Panc1 (cell line): ENCODE measurements at places on chromosomes 7 and 10.
A peak's percentile ranks its signal among the peaks of the same experiment; 100 is the strongest.

- no peak for DNase-seq
These were observed 1066.2 kb downstream of the LRMDA start for GRCh38 chr10:76497666-76498065.

GRCh38 chr10:88545359-88545758, 37.8 kb downstream of the RNLS start:
- DNase-seq: no peak

GRCh38 chr10:94281654-94282053, 81.1 kb downstream of the NOC3L start:
- DNase-seq: no peak

GRCh38 chr10:34319197-34319846, 495.8 kb downstream of the PARD3 start:
- DNase-seq: no peak

DNA sequence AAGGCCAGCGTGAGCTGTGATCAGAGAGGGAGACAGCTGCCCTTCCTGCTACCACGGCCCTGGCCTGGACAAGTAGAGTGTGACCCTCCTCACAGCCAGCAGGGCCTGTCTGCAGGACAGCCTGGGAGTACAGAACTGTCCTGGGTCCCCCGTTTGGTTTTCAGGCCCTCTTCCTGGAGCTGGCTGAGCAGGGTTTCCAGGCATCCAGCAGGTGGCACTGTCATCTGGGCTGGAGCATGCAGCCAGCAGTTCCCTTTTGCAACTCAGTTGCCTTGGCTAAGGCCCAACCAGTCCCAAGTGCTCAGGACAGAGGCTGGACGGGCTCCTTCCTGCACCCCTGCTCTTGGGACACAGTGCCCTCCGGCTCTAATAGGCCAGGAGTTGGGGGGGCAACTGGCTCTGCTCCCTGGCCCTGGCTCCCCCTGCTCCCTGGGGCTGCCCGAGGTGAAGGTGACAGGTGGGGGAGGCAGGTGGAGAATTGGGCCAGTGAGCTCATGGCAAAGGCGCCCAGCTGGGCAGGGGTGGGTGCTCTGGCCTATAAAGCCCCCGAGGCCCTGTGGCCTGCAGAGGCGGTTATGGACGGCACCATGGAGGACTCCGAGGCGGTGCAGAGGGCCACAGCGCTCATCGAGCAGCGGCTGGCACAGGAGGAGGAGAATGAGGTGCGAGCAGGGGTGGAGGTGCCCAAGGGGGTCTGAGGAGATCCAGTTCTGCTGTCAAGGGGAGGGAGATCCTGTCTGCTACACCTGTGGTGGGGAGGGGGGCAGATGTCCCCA, at the start of gene ANKRD2:
TSS of gene ANKRD2 (plus strand) at position 566 of the 776 bp plus-strand sequence. CDS start at position 576, 10 bp downstream.
- peak; percentile 53 for DNase-seq

DNA sequence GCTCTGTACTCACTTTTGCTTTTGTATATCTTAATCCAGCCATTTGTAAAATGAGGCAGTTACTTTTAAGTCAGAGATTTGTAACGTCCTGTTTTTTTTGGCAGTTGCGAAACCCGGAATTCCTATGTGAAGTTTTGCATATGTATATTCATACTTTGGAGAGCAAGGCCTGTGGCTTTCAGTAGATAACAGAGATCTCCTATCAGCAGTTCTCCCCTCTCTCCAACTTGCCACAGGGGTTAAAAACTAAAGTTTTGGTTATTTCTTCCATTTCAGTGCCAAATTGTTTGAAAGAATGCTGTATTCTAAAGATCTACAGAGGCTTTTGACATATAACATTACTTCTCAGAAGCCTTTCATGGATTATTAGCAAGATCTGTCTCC, 102.4 kb downstream of the EXOC4 start:
- DNase-seq: no peak

DNA sequence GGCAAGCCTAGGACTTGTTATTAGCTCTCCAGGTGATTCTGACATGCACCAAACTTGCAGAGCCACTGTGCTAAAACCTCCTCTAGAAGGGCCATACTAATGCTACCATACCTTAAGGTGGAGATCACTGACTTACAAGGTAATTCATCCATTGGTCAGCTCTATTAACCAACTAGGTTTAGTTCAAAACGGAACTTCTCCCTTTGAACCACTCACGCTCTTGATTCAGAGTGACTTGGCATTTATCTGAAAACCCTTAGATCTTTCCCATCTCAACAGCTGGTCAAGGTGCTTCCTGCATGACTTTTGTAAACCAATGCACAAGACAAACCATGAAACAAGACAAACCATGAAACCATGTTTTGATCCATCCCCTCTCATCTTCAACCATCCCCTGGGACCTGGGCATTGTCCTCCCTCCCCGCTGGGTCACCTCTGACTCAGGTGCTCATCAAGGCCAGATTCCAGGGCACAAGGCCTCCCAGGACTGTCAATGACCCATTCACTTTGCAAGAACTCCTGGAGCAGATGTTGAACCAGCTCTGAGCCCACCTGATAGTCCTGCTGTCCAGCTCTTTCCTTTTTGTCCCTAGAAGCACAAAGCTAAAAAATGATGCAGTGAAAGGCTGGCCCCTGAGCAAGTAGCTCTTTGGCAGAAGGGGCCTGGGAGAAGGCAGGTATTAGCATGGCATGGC, 18.8 kb downstream of the IMPDH1 start:
- DNase-seq: no peak

DNA sequence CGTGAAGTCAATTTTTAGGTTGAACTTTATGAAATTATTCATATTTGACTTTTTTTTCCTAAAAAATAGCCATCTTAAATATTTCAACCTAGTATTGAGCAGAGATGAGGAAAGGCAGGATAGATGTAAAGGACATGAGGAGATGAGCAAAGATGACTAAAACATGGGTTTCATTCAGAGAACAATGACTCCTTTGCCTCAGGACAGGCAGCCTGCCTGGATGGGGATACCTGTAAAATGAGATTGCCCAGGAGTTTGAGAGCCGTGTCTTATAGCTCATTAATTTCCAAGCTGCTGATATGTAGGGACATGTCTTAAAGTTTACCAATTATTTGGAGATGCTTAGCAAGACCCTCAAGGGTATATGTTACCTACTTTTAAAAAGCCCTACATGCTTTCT, 243.8 kb upstream of the MDFIC start:
- DNase-seq: no peak

GRCh38 chr7:138237995-138238394, 161.7 kb downstream of the AKR1D1 start:
- no peak for DNase-seq

- no peak for DNase-seq
These were observed 515.9 kb downstream of the PARD3 start for GRCh38 chr10:34299105-34299611.

DNA sequence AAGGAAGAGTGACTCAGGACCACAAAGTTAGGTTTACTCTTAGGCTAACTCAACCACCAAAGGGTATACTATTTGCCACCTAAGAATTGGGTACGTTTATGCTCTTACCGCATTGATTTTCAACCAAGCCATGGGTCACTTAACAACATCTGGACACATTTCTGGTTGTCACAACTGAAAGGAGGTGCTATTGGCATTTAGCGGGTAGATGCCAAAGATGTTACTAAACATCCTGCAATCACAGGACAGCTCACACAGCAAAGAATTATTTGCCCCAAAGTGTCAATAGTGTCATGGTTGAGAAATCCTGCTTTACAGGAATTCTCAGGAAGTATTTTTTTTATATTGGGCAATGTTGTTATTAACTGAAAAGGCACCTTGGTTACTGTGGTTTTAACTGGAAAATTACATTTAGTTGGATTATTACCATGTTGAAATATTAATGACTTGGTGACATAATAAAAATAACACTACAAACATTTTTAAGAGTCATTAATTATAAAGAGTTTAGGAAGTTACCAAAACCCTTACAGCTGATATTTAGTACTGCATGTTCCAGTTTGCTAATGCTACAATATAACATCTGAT, 185.0 kb upstream of the TMEM196 start:
- peak; percentile 59 for DNase-seq

DNA sequence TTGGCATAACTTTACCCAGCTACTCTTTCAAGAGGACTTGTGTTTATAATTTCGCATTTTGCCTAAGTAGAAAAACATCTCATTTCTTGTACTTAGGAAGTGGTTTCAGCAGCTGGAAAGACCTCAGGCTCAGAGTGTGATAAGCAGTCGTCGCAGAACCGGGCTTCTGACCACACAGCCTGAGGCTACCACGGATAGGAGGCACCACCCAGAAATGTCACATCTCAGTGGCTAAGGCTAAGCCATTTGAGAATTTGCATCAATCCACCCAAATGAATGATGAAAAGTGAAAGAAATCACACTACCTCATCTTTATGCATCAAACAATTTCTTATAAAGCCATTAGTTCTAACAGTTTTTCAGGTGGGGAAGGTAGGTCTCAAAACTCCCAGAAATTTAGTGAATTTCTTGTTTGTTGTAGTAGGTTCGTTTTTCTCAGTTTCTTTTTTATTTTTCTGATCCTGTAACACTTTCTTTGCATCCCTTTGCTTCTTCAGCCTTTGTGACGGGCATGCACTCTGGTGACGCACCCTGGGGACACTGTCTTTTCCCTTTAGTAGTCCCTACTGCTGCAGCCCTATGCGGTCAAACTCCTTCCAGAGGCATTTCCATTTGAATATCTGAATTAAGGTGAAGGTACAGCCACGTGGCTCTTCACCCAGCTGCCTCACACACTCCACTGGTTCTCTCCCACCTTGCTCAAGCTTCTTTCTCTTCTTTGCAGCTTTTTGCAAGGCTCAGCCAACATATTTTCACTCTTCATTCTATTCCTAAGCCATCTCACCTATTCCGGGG, 68.5 kb downstream of the MAP3K8 start:
- DNase-seq: no peak

- no peak for DNase-seq
These were observed 22.9 kb upstream of the ELFN1 start for GRCh38 chr7:1646957-1647891.

GRCh38 chr10:131245475-131246059, 66.0 kb downstream of the TCERG1L start:
- DNase-seq: no peak

DNA sequence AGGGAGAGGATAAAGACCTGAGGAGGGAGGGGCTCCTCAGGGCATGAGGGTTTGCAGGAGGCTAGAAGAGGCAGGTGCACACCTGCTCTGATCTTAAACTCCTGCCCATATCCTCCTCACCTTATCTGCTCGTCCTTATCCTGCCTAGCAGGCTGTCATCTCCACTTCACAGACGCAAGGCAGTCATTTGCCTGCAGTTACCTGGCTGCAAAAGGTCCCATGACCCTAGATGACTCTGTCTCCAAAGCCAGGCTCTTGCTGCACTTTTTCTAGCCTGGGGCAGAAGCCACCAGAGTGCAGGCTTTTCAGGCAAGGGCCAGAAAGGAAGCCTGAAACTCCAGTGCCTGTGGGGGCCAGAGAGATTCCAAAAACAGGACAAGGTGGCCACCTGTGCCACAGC, 1.7 kb upstream of the ZNF853 start:
- no peak for DNase-seq

DNA sequence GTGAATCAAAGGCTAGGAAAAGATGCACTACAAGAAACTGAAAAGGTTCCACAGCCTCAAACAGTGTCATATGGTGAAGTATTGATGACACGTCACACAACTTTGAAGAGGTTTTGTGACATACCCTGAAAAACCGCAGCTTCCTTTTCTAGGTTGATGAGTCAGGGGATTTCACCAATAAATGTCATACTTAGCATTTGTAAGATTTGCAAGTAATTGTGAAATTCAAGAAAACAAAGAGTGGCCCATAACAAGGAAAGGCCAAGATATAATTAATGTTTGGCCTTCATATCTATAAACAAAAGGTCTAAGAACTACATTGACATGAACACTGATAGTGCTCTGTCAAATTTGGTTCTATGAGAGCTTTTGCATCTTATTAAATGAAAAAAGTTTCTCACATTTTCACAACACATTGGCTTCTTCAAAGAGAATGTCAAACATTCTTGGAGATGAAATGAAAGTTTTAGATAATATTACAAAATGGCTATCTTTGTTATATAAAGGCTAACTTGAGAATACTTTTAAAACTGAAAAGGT, 62.0 kb upstream of the NAMPT start:
- peak; percentile 75 for DNase-seq

DNA sequence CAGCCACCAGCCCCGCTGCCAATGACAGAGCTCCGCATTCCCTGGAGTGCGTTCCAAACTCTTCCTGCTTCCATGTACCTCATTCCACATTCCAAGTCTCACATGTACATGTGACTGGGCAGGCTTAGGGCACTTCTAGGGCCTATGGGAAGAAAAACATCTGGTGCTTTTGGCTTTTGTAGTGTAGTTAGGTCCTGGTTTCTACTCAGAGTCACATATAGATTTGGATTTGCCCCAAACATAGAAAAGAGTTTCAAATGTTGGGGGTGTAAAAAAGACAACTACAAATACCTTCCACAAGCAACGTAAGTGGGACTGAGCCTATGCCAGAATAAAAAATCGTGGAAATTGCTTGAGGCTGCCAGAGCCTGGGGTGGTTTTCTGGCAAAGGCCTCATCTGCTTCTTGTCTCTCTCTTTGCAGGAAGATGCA, 84.1 kb downstream of the ZNF467 start:
- no peak for DNase-seq

GRCh38 chr10:57815949-57816348, 451.7 kb downstream of the IPMK start:
- no peak for DNase-seq

DNA sequence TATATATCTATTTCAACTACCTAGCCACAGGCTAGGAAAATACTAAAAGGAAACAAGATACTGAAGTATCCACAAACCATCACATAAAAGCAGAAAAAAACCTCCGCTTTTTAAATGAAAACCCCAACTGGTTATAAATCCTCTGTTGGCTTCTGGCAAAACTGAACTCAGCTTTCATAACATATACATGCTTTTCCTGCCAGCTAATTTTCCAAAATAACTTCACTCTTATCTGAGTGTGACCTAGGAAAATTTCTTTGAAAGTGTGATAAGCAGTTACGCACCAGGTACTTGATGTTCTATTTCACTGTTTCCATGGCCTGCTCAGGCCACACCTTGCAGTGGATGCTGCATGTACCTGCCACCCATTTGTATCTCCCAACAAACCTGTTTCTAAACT, 11.8 kb downstream of the FAM3C start:
- no peak for DNase-seq

GRCh38 chr10:4512671-4513240, 313.3 kb upstream of the AKR1E2 start:
- no peak for DNase-seq

- peak; percentile 32 for DNase-seq
These were observed 75.1 kb downstream of the DGKI start for GRCh38 chr7:137771679-137772078.

DNA sequence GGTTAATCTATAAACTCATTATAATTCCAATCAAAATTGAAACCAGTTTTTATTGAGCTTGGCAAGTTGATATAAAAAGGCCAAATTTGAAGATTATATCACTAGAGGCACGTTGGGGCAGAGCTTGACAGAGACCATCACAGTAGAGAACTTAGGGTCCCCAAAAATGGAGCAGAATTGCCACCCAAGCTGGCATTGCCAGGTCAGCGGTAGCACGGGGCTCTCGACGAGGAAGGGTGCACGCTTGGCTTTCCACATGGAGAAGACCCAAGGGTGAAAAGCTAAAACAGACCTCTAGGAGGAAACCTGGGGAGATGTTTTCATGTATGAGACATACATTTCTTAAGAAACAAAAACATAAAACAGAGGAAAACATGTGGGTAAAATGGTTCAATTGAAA, 4.3 kb upstream of the JAKMIP3 start:
- DNase-seq: no peak

- no peak for DNase-seq
These were observed 407.5 kb upstream of the AUTS2 start for GRCh38 chr7:69190763-69191162.
